B cell (primary cell): ENCODE measurements at places on chromosomes 7 and 10. TPM values are rescaled to one million over a fixed set of nuclear protein-coding genes. Genes with fewer than 3 reads are reported as not detected.

ADAM22 gene
- 1.8 and 2.0 TPM in 2 replicates for total RNA-seq

DNA sequence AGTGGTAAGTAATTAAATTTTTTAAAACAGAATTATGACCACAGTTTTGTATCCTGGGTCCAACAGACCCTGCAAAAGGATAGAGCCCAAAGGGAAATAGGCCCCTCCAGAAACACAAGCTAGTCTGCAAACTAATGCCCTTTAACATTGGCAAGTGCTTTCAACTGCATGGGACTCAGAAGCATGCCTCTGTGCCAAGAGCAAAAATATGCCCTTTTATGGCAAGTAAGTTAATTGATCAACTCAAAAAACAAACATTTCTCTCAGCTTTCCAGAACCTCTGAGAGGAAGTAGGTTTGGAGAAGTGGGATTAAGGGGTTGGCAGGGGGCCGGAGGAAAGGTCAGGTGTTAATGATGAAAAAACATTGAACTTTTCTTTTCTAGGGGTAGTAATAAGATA is 186.6 kb upstream of the PRSS1 start:
- peaks cover 4% of the 10 kb centered on the region for H3K4me1 ChIP-seq
- no peak for DNase-seq
- peaks cover 25% of the 10 kb centered on the region for H3K27me3 ChIP-seq
- H3K36me3 ChIP-seq = no peaks in the 10 kb centered on the region

DNA sequence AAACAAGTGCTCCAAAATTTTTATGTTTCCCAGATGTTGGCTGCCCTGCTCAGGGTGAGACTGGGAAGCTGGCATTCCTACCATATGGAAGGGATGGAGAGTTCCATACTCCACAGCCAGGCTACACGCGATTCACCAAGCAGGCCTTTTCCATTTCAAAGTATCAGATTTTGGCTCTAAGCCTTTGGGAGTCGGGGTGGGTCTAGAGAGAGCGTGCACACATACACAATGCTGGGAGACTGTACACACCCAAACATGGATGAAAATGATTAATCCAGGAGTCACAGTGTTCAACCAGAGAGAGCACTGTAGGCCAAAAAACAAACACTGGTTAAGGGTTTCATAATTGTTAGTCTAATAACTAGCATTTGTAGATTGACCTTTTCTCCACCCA is 295.0 kb downstream of the BICC1 start:
- no peak for DNase-seq
- H3K27ac ChIP-seq = no peak overlapping the region
- H3K27me3 ChIP-seq = no peaks in the 10 kb centered on the region
- no peak overlapping the region for H3K4me3 ChIP-seq

DNA sequence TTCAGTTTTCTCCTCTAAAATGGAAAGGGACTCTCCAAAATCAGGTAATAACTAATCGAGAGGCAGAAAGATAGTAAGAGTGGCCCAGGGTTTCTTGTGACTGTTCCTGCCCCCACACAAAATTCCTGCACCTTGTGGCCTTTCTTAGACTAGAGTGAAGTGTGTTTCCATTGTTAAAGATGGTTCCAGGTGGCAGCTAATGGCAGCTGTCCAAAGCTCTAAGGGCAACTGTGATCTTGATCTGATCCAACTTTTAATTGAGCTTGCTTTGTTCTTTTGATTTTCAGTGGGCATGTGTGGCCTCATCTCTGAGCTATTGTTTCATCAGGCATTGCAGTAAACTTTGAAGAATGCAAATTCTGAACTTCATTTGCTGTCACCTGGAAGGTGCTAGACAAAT is 19.4 kb downstream of the ACSL5 start:
- H3K4me3 ChIP-seq = no peak overlapping the region
- no peak for DNase-seq
- H3K27me3 ChIP-seq = no peaks in the 10 kb centered on the region
- H3K27ac ChIP-seq = no peak overlapping the region
- H3K36me3 ChIP-seq = peaks cover 6% of the 10 kb centered on the region

CLCN1 gene
- not detected in 2 replicates for total RNA-seq

- no peak overlapping the region for H3K27ac ChIP-seq
- H3K4me1 ChIP-seq = no peaks in the 10 kb centered on the region
- no peaks in the 10 kb centered on the region for H3K27me3 ChIP-seq
- peaks cover 8% of the 10 kb centered on the region for H3K36me3 ChIP-seq
These were observed 31.2 kb downstream of the LANCL2 start for GRCh38 chr7:55396233-55396785.
